CD14-positive monocyte (primary cell): ENCODE measurements at places on chromosomes 3 and 15. TPM values are rescaled to one million over a fixed set of nuclear protein-coding genes. Genes with fewer than 3 reads are reported as not detected.

DNA sequence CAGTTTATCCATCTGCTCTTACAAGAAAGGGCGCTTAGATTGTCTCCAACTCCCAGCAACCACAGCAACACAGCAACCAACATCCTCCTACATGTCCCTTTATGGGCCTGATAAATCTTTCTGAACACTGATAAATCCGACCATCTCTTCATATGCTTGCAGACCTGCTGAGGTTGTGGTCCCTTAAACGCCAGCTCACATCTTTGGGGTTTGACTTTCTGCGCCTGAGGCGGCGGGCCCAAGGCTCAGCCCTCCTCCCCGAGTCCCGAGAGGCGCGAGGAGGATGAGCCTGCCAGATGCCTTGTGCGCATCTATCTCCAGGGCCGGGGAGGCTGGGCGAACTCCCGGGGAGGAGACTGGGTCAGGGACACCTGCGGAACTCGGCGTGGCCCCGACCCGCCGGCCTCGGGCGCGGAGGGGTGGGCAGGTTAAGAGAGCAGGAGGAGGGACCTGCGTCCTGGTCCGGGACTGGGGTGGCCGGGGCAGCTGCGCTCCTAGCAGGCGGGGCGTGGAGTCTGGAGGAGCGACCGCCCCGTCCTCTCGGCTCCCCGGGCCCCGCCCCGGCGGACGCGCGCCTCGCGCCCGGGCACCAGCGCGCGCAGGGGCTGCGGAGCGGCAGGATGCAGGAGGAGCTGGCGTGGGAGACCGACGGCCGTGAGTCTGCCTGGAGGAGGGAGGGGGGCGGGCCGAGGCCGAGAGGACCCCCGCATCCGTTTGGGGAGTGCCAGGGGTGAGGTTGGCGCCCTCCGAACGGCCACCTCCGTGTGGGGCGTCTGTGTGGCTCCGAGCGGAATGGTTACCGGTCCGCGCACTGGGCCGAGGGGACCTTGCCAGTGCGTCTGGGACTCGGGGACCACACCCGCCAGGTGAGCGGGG, at the start of gene ANKDD1A:
Gene ANKDD1A, plus strand, starts transcription at position 592 of the 876 bp plus-strand sequence. Its CDS starts 29 bp downstream, at position 621.
- no peak for DNase-seq

DNA sequence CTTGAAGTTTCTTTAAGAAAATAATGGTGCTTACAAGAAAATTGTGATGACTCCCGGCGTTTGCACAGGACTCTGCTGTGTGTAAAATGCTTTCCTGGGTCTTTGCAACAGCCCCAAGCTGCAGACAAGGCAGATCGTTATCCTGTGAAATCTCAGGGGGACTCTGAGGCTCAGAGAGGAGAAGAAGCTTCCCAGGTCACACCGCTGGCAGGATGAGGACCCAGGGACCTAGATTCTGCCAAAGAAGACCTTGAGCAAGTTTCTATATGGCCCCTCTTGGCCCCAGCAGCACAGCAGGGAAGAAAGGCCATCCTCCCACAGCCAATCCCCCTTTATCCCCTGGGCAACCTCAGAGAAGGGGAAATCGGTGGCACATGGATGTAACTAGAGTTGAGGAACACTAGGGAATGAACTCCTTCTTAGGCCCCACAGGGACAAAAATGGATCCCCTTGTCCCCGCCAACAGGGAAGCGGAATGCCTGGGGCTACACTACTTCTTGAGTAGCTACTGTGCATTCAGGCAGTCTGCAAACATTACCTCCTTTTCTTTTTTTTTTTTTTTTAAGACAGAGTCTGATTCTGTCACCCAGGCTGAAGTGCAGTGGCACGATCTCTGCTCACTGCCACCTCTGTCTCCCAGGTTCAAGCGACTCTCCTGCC, 72.8 kb downstream of the CPN2 start:
- no peak for DNase-seq

GRCh38 chr3:10286596-10287295, 6.0 kb downstream of the GHRL start:
- peak; percentile 27 for DNase-seq

DNA sequence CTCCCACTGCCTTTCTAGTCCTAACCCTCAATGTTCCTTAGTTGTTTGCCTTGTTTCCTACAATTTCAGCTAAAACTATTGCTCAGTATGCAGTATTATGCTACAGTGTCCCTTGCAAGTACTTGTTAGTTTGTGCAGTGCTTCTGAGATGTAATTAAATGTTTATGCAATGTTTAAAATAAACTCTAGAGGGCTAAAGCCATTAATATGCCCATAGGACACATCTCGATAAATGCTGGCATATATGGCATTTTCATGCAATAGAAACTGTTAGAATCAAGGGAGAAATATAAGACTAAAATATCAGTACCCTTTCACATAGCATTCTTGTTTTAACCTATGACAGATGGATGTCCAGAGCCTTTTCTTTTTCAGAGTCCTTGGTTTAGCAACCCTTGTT, 59.8 kb upstream of the ACKR4 start:
- DNase-seq, result no peak

GRCh38 chr3:56688191-56688590, 5.1 kb upstream of the TASOR start:
- no peak for DNase-seq

GRCh38 chr3:173055228-173055933, 85.7 kb downstream of the SPATA16 start:
- no peak for DNase-seq

DNA sequence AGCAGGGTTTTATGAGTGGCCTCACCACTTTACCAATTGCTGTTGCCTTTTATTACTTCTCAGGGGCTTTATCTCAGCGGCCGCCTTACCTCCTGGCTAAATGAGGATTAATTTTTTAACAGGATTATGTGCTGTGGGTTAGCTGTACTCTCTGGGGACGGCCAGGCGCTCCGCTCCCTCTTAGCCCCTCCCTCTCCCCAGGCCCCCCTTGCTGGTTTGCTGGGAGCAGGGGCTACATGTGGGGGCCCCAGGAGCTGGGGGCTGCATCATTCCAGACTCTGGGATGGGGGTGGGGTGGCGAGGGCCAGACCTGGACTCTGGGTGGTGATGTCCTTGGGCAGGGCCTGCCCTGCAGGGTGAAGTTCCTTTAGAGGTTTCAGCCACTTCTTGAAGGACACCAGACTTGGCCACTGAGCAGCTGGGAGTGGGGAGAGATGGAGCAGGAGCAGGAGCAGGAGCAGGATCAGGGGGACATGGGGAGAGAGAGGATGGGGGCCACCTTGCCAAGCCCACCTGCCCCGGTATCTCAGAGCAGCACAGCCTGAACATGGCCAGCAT, 196.1 kb downstream of the GOLGA6L6 start:
- no peak for DNase-seq

- DNase-seq, result no peak
Measured at GRCh38 chr15:82551646-82552247, 11.5 kb upstream of the RPS17 start.

DNA sequence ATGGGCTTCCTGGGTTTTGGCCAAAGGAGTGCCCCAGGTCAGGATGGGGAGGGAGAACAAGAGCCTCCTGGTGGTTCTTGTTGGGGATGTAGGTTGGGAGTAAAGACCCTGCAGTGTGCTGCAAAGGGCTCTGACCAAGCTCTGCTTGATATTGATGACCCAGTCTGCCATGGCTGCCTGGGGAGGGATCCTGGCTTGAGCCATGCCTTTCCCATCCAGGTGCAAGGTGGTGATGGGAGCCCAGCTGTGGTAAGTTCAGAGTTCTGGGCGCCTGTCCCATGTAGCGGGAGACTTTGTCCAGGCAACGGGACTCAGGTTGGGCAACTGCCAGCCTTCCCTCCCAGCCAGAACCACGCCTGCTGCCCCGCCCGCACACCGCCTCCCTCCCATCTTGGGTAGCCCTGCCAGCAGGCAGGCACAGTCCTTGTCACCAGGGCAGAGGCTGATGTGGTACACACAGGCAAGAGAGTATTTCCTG, 2.6 kb downstream of the GNAI2 start:
- peak; percentile 51 for DNase-seq

- DNase-seq, result no peak
Measured at GRCh38 chr15:25059698-25060471, 105.1 kb downstream of the SNRPN start.

- no peak for DNase-seq
Measured at GRCh38 chr15:82851306-82851850, 42.0 kb downstream of the WHAMM start.

DNA sequence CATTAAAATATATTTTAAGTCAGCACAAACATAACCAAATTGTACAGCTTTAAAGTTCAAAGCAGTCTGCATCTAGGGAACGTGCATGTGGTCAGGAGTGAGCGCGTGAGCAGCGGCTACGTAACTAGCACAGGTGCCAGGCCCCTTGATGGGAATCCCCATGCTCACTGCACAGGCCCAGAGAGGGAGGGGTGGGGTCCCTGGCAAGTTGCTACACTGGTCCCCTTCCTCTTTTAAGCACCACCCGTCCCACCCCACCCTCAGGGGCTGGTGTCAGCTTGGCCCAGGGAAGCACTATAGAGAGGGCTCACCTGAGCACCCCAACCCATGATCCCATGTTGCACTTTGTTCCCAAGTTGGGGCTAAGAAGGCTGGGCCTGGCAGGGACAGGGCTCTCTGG, 835 bp upstream of the GMPPB start:
- peak; percentile 54 for DNase-seq

Gene SPTBN5
- not detected for polyA plus RNA-seq

Gene CTXN2
- polyA plus RNA-seq, result not detected

Gene GNAT1
- polyA plus RNA-seq, result not detected in 2 replicates

Gene ASB14
- polyA plus RNA-seq, result not detected in 2 replicates

Gene NUP210
- 7.9 TPM for polyA plus RNA-seq
